ENCODE measurements at places on chromosomes 3 and 15. TPM values are rescaled to one million over a fixed set of nuclear protein-coding genes. Genes with fewer than 3 reads are reported as not detected.

CCDC80 gene
- total RNA-seq = 3.3 TPM

FGF7 gene
- 0.14 TPM for total RNA-seq

RASGRP1 gene
- total RNA-seq = 2.0 TPM

SPRED1 gene
- 42.4 TPM for total RNA-seq

PYGO1 gene
- total RNA-seq = 0.53 TPM

SNX22 gene
- 3.6 TPM for total RNA-seq

BRK1 gene
- total RNA-seq = 176 TPM

COL8A1 gene
- 156 TPM for total RNA-seq

TM6SF1 gene
- not detected for total RNA-seq

UBL7 gene
- 35.0 TPM for total RNA-seq

AP3B2 gene
- total RNA-seq = 20.7 TPM

RTP3 gene
- not detected for total RNA-seq

CORO2B gene
- total RNA-seq = 7.4 TPM

Data from motor neuron (in vitro differentiated cells).